ENCODE measurements at places on chromosomes 3 and 15.

DNA sequence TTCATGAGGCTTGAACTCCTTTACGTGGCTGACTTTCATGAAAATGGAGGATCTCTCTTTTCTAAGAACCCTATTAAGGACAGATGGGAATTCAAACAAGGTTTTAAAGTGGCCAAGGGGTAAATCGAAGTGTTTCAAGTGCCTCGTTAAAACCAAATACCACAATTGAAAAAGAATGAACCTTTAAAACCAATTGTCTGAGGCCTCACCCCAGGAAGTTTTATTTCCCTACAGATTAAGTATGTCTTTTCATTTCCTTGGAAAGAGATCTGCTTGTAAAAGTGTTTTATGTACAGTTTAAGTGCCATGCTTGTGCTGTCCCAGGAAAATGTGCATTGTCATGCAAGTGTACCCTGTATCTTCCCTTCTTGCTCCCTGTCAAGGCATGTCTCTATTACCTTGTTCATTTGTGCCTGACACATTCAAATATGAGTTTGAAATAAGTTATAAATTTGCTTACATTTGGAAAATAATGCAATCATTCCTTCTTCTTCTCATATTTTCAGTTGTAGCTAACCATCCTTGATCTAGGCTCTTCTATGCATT lies 138.7 kb downstream of the ZPLD1 start:
- no peak for DNase-seq

- no peak for DNase-seq
Measured at GRCh38 chr15:57953874-57954273, 111.6 kb downstream of the ALDH1A2 start.

GRCh38 chr15:99466701-99467337 lies 99.0 kb upstream of the MEF2A start:
- DNase-seq: no peak

DNA sequence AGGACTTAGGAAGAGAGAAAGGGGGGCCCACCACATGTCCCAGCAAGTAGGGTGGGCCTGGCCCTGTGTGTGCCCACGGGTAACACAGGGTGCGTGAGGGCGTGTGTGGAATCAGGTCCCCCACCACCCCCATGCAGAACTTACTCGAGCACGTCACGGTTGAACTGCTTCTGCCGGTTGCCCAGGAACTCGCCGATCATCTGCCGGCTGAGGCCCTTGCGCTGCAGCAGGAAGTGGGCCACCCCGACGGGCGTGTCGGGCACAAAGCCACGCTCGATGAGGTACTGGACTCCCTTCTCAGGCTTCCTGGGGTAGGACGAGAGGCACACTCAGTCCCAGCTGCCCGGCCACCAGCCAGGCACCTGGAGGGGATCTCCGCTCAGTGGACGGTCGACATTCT lies 83.1 kb upstream of the RPL32 start:
- DNase-seq: no peak

- no peak for DNase-seq
Measured at GRCh38 chr3:62361261-62361660, 12.1 kb downstream of the FEZF2 start.

GRCh38 chr15:90315278-90315982 lies 36.7 kb upstream of the ZNF774 start:
- peak; percentile 77 for DNase-seq

GRCh38 chr15:77400258-77400657 lies 19.6 kb downstream of the PEAK1 start:
- no peak for DNase-seq

DNA sequence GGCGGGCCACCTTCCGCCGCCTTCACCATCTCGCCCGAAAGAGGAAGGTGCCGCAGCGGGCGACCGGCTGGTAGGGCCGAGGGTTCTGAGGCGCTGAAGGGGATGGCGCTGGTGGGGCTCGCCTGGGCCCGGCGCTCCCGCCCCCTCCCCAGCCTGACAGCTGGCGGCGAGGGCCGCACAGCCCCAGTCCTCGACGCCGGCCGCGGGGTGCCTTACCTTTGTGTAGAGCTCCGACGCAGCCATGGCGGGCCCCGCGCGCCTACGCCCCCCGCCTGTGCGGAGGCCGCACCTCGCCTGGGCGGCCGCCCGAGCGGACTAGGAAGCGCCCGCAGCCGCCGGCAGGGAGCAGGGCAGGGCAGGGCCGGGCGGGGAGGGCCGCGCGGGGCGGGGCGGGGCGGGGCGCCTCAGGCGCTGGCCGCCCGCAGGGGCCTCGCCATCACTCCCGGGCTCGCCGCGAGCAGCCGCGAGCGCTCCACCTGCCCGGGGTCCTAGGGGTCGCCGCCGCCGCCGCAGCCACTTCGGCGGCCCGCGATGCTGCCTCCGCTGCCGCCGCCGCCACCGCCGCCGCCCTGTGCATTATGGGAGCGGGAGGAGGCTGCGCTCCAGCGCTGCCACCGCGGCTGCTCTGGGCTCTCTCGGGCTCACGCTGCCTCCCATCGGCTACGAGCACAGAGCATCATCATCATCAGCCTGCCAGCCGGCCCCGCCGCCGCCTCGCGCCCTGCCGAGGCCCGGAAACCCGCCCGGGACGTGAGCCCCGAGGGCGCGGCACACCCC lies at the start of gene MYO5A:
TSS of gene MYO5A (minus strand) at position 317 of the 777 bp plus-strand sequence. CDS start at position 243, 74 bp downstream.
- DNase-seq: peak; percentile 89

DNA sequence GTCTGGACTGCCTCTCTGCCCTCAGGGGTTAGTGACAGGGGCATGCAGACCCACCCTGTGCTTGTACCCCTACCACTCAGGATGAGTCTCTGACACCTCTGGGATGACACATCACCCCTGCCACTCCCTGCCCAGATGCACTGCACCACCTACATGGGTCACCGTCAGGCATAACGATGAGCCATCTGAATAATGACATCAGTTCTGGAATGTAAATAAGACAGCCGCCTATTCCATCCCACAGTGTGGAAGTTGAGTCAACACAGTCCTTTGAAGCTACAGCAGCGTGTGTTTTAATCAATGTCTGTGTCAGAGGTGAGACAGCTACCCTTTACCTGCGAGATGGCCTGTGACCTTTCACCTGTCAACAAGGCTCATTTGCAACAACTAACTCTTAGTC lies 268.7 kb upstream of the ARRDC4 start:
- DNase-seq: no peak

- DNase-seq: no peak
Measured at GRCh38 chr3:112579697-112580096, 17.9 kb downstream of the SLC35A5 start.

DNA sequence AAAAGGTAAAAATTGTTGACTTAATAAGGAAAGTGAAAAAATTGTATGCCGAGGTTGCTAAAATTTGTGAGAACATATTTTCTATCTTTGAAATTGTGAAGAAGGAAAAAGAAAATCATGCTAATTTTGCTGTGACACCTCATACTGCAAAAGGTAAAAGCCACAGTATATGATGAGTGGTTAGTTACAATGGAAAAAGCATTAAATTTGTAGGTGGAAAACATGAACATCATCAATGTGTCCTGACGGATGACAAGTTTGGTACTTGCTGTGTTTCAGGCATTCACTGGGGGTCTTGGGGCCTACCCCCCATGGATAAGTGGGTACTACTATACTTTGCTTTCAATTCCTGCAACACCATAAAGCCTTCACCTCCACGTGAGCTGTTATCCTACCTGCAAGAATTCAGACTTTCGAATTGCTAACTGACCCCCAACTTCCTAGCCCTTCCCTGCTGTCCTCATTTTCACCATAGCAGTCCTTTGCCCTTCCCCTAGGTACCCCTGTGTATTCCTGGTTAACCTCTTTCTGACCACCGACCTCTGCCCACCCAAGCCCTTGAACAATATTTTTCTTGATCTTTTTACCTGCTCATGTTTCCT lies 62.4 kb downstream of the RAB7A start:
- no peak for DNase-seq

DNA sequence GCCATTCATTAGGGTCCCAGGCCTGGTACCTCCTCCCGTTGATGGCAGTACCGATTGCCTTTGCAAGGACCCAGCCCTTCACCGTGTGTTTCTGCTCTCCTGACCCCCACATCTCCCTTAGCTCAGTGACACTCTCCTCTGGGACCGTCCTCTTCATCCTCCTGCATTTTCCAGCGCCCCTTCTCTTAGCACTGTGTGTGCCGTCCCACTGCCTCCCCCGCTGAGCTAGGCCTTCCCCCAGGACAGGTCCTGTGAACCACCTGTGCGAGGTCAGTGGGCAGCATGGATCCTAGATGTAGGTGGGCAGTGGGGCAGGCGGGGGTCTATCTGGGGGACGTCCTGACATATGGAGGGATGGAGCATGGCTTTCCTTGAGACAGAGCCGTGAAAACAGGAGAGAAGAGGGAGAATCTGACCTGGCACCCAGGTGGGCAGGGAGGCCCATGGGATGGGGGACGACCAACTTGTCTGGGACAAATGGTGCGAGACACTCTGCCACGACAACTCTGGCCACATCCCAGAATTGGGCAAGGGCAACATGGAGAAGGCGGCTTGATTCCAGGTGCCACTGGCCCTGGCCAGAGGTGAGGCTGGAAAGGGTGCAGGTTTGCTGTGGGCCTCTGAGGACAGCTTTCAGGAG lies 87.7 kb upstream of the ALDH1L1 start:
- DNase-seq: no peak

DNA sequence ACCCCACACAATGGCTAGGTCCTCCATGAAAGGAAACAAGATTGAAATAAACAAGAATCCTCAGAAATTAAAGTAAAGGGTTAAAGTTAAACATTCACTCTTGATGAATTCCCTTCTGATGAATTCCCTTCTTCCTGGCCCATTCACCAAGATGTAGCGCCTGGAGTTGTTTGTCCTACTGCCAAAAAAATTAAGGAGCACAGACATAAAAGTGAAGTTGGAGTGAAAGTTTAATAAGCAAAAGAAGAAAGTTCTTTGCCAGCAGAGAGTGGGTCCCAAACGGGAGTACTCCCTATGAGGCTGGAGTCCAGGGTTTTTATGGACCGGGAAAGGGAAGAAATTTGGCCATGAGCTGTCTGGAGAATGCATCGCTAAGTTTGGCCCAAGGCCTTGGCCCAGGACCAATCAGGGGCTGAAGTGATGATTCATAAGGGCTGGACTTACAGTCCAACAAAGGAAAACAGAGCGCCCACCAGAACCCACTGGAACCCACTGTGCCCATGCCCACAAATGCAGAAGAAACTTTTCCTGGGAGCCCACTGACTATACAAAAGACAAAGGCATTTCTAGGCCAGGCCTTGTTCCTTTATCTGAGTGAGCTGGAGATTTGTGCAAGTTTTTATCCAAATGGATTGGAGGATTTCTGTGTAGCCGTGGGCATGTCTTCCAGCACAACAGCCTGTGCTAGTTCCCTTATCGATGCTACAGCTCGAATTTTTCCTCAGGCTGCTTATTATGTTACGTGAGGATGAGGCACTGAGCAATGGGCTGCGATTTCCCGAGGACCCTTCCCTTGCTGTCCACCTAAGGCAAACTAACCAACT lies 1561.6 kb downstream of the OTOL1 start:
- DNase-seq: no peak

DNA sequence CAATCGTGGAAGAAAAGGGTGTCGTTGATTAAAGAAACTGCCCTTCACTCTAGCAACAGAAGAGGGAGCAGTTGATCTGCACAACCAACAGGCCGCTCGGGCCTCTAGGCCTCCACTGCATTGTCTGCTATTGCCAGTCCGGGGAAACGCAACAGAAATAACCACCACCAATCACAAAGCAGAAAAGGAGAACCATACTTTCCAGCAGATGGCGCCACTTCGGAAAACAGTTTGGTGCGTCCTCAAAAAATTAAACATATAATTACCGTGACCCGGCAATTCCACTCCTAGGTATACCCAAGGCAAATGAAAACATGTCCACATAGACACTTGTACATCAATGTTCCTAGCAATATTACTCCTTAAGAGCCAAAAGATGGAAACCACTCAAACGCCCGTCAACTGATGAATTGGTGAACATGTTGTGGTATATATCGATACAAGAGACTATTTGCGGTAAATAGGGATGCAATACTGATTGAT lies 154.1 kb downstream of the TJP1 start:
- DNase-seq: peak; percentile 86

GRCh38 chr3:63974451-63974850 lies 48.8 kb downstream of the PSMD6 start:
- no peak for DNase-seq

- peak; percentile 14 for DNase-seq
Measured at GRCh38 chr3:157436583-157437291, at the start of gene PTX3. TSS of gene PTX3 (plus strand) at chr3:157436850. CDS start at chr3:157436934, 84 bp downstream.

- peak; percentile 48 for DNase-seq
Measured at GRCh38 chr3:10845001-10845761, 29.2 kb downstream of the SLC6A11 start.

DNA sequence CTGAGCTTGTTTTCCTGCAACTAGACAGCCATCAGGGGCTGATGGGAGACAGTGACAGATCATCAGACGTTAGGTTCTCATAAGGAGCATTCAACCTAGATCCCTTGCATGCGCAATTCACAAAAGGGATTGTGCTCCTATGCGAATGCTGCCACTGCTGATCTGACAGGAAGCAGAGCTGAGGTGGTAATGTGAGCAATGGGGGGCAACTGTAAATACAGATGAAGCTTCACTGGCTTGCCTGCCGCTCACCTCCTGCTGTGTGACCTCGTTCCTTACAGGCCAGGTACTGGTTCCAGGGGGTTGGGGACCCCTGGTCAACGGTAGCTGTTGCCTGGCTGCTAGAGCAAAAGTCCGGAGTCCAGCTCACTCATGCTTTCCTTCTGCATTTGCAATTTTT lies 26.4 kb upstream of the KCNAB1 start:
- no peak for DNase-seq

GRCh38 chr3:189490337-189490736 lies 140.9 kb upstream of the TP63 start:
- DNase-seq: no peak

All from Ammon's horn (tissue), 1 donor.